ENCODE measurements at places on chromosomes 3 and 15.

GRCh38 chr15:75107908-75108838, 84.8 kb downstream of the PPCDC start:
- peak overlapping the region; percentile 91 for H3K27ac ChIP-seq
- peak; percentile 83 for DNase-seq
- H3K36me3 ChIP-seq = no peaks in the 10 kb centered on the region
- H3K4me1 ChIP-seq = peaks cover 62% of the 10 kb centered on the region
- H3K27me3 ChIP-seq = peaks cover 6% of the 10 kb centered on the region
- peak overlapping the region; percentile 72 for H3K4me3 ChIP-seq

DNA sequence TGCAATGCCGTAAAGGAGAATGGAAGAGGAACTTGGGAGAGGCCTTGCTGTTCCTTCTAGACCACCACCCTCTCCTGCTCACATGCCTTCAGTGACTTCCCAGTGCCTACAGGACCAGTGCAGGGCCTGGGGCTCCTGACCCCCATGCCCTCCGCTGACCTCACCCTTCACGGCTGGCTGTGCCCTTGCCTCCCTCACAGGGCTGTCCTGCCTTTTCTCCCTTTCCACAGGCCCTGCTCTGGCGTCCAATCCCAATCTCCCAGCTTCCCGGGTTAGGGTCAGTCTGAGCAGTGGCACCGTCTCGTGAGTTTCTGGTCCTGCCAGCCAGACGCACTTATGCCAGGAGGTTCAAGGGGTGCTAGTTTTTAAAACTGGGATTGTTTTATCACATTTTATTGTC, 110.4 kb downstream of the WNT7A start:
- no peaks in the 10 kb centered on the region for H3K36me3 ChIP-seq
- H3K4me3 ChIP-seq = no peak overlapping the region
- H3K27me3 ChIP-seq = no peaks in the 10 kb centered on the region
- DNase-seq = no peak
- H3K27ac ChIP-seq = no peak overlapping the region

DNA sequence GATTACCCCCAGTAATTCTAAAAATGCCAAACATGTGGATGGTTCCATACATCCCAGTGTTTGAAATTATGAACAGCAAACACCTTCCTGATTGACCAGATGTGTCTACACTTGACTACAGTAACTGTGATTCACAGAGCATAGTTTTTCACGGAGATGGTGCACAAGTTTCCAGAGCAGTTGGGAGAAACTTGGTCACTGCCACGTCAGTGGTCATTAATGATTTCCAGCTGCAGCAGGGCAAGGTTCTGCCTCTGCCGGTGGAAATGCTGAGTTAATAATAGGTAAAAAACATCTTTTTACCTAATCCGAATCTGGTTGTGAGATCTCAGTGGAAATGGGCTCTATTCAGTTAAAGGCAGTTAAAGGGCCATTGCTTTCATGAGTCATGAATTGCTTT, 154.1 kb upstream of the FEZF2 start:
- no peak overlapping the region for H3K27ac ChIP-seq
- H3K27me3 ChIP-seq = peaks cover 2% of the 10 kb centered on the region
- H3K36me3 ChIP-seq = no peaks in the 10 kb centered on the region
- DNase-seq = no peak
- H3K4me1 ChIP-seq = no peaks in the 10 kb centered on the region

GRCh38 chr3:37210230-37210629, 35.8 kb upstream of the LRRFIP2 start:
- H3K4me3 ChIP-seq = no peak overlapping the region
- H3K27ac ChIP-seq = no peak overlapping the region
- H3K36me3 ChIP-seq = no peaks in the 10 kb centered on the region
- H3K4me1 ChIP-seq = peaks cover 16% of the 10 kb centered on the region
- DNase-seq = no peak

DNA sequence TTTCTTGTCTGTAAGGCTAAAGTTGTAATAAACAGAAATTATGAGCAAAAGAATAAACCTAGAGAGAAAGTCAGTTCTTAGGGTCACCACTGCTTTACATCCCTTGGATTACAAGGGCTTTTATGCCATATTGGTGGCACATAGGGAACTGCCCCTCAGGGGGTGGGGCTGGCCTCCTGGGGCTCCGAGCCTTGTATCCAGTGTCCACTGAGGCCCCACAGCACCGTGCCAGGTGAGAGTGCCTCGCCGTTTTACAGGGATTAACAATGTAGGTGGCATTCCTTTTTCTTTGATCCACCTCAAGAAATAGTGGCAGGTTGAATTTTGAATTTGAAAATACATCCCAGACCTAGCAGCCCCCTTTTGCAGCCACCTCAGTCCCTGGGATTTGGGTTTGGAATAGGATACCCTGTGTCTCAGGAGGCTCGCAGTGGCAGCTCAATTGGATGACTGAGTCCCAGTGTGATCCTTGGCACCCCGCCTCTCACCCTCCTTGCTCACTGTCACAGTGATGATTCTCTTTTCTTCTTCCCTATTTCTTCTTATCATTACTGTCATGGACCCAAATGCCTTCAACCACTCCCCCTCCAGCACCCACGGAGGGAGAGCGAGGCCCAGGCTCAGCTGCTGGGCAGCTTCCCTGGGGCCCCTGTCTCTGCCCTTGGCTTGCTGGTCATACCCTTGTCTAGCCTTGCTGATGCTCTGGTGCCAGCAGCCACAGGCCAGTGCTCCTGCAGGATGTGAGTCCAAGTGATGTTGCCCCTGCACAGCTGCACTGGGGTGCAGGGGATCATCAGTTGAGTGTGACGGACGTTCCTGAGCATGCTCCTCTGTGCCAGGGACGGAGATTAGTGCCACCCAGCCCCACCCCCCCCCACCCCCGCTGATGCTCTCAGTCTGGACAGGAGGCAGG, 137.9 kb downstream of the DNAJB8 start:
- no peak overlapping the region for H3K4me3 ChIP-seq
- no peak for DNase-seq
- peaks cover 3% of the 10 kb centered on the region for H3K36me3 ChIP-seq
- H3K27ac ChIP-seq = no peak overlapping the region
- H3K27me3 ChIP-seq = peaks cover 2% of the 10 kb centered on the region

DNA sequence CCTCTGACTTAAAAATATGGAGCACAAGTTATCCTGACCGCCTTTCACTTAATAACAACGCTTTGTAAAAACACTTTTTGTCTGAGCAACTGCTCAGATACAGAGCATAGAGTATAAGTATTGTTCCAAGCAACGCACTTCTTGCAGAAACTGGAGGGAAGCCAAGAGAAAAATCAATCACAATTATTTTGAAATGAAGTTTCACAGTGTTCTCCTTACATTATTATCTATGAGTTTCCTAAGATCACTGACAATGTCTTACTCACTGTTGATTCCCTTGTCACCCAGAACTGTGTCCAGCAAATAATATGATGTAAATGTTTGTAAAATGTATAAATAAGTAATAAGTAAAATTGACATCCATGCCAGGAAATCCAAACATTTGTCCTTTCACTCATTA, 184.6 kb upstream of the GPR149 start:
- peaks cover 4% of the 10 kb centered on the region for H3K36me3 ChIP-seq
- no peak for DNase-seq
- H3K27me3 ChIP-seq = no peaks in the 10 kb centered on the region
- no peak overlapping the region for H3K4me3 ChIP-seq
- H3K4me1 ChIP-seq = no peaks in the 10 kb centered on the region
- no peak overlapping the region for H3K27ac ChIP-seq

GRCh38 chr15:83030021-83030420, 18.6 kb upstream of the C15orf40 start:
- peaks cover 25% of the 10 kb centered on the region for H3K36me3 ChIP-seq
- H3K4me1 ChIP-seq = peaks cover 35% of the 10 kb centered on the region
- DNase-seq = no peak
- no peak overlapping the region for H3K4me3 ChIP-seq
- H3K27ac ChIP-seq = no peak overlapping the region

GRCh38 chr3:132662212-132662611, 2.1 kb downstream of the UBA5 start:
- H3K27me3 ChIP-seq = no peaks in the 10 kb centered on the region
- H3K4me1 ChIP-seq = peaks cover 41% of the 10 kb centered on the region

DNA sequence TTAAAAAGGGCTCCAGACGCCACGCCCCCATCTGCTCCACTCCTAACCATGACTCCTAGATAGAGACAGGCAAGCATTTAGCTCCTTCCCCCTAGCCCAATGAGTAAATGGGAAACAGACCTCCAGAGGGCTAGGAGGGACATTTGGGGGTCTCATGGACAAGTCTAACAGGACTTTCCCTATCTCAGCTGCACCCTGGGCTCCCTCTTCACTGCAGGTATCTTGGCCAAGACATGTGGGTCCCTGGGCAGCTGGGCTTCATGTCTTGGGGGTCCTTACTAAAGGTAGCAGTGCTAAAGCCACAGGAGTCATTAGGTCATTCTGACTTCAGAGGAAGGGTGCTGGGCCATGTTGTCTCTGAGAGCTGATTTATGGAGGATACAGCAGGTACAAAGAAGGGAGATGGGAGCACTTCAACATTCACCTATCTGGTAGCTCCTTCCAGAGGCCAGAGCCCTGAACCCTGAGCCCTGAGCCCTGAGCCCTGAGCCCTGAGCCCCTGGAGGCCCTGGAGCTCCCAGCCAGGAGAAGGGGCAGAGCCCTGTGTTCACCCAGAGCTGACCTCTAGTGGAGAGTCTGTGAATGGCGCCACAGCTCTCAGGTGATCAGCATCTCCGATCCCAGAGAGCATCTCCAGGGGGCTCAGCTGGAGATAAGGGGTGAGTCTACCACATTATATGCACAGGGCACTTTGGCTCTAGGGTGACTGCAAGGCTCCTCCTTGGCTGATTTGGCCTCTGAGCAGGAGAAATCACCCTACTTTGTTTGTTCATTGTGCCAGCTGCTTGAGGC, 40.1 kb upstream of the EPHB1 start:
- H3K36me3 ChIP-seq = no peaks in the 10 kb centered on the region
- no peaks in the 10 kb centered on the region for H3K4me1 ChIP-seq
- no peak overlapping the region for H3K27ac ChIP-seq
- peaks cover 6% of the 10 kb centered on the region for H3K27me3 ChIP-seq
- no peak overlapping the region for H3K4me3 ChIP-seq

DNA sequence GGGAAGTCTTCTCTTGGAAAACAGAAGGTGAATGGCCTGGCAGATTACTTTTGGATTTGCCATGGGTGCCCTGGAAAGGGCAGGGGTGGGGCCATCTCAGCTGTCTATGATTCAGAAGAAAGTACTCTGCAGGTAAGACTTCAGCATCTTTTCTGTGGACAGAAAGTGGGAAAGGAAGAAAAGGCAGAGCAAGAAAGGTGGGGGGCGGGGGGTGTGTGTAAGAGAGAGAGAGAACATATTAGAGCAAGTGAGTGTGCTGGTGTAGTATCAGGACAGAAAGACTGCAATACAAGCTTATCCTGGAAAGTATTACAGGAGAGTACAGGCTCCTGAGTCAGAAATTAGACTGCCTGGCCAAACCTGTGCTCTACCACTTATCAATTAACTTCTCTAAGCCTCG, 5.5 kb downstream of the TAGLN3 start:
- H3K4me1 ChIP-seq = peaks cover 22% of the 10 kb centered on the region
- DNase-seq = no peak
- no peaks in the 10 kb centered on the region for H3K27me3 ChIP-seq
- no peaks in the 10 kb centered on the region for H3K36me3 ChIP-seq
- no peak overlapping the region for H3K27ac ChIP-seq
- no peak overlapping the region for H3K4me3 ChIP-seq

DNA sequence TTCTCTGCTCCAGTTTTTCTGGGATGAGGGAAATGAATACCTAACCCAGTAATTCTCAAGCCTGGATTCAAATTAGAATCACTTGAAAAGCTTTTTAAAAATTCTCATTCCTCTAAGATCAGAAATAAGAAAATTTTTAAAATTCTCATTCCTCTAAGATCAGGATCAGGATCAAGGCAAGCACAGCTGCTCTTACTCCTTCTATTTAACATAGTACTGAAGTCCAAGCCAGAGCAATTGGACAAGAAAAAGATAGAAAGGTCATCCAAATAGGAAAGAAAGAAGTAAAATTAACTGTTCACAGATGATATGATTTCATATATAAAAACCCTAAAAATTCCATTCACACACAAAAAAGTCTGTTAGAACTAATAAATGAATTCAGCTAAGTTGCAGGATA, 24.2 kb upstream of the CLRN1 start:
- no peaks in the 10 kb centered on the region for H3K36me3 ChIP-seq
- H3K4me1 ChIP-seq = no peaks in the 10 kb centered on the region
- peaks cover 2% of the 10 kb centered on the region for H3K27me3 ChIP-seq
- no peak overlapping the region for H3K4me3 ChIP-seq
- H3K27ac ChIP-seq = no peak overlapping the region

DNA sequence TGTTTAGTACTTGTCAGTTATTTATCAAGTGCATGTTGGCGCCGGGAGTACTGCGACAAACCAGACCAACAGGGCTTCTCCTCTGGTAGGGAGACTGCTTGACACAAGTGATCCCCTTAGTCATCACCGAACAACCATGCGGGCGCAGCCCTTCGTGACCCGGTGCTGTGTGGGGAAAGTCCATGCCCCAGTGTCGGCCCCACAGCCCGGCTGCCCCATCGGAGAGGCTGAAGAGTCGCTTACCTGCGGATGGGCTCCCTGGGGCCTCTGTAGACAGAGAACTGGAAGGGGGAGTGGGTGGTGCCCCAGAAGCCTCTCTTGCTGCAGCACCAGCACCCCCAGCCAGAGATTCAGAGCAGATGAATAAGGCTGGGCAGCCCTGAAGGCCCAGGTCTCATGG, 90.3 kb upstream of the PRR23E start:
- H3K4me3 ChIP-seq = no peak overlapping the region
- H3K27ac ChIP-seq = no peak overlapping the region
- no peaks in the 10 kb centered on the region for H3K4me1 ChIP-seq
- DNase-seq = no peak
- no peaks in the 10 kb centered on the region for H3K36me3 ChIP-seq

DNA sequence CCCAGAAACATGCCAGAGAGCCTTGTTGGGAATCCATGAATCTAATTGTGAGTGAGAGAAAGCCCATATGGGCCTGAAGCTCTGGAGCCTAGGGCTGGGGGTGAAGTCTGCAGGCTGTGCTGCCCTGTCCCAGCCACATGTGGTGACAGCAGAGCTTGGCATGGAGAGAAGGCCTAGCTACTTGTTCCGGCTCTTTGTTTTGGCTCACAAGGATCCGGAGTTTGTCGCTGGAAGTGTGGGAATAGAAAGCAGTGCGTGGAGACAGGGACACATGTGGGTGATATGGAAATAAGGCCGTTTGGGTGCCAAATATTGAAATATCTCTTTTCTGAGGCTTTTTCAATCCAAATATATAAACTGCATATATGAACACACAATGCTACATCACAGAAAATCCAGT, 78.2 kb downstream of the CLSTN2 start:
- peaks cover 2% of the 10 kb centered on the region for H3K27me3 ChIP-seq
- no peak for DNase-seq
- H3K27ac ChIP-seq = no peak overlapping the region
- no peaks in the 10 kb centered on the region for H3K4me1 ChIP-seq
- H3K36me3 ChIP-seq = no peaks in the 10 kb centered on the region

DNA sequence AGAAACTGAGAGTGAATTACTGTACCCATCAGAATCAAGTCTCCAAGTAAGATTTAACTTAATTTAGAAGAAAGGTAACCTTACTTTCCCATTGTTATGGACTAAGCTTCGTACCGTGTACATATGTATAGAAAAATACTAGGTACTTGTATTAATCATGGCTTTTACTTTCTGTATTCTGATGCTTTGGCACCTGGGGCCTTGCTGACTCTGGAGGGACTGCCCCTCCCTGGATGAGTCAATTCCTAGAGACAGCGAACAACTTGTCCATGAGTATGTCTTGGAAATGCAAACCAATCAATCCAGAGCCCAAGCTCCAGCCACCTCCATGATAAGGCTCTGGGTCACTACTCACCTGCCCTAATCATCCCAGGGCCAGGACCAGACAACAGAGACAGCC, 50.0 kb upstream of the DGKG start:
- no peaks in the 10 kb centered on the region for H3K36me3 ChIP-seq
- H3K4me1 ChIP-seq = peaks cover 14% of the 10 kb centered on the region
- H3K27ac ChIP-seq = no peak overlapping the region
- no peak for DNase-seq

GRCh38 chr3:1469248-1469647, 376.4 kb downstream of the CNTN6 start:
- H3K27me3 ChIP-seq = no peaks in the 10 kb centered on the region
- H3K36me3 ChIP-seq = no peaks in the 10 kb centered on the region
